ENCODE measurements at places on chromosomes 13 and 19.

GRCh38 chr13:89923736-89924135 is 1423.8 kb upstream of the MIR17HG start:
- no peak for DNase-seq

DNA sequence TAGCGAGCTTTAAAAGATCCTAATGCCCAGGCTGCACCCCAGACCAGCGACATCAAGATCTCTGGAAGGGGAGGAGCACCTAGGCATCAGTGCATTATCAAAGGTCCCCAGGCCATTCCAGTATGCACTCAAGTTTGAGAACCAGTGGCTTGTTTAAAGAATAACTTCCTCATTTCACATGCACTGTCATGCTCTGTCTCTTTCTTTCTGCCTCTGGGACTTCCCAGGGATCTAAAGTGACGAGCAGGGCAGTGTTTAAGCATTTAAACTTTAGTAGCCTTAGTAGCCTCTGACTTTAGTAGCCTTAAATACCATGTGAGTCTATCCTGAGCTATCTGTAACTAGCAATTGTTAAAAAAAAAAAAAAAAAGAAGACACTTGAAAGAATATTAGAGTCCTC is 8.9 kb upstream of the FARP1 start:
- no peak for DNase-seq

- DNase-seq = no peak
Measured at GRCh38 chr19:35559281-35559659, 4.2 kb downstream of the ATP4A start.

DNA sequence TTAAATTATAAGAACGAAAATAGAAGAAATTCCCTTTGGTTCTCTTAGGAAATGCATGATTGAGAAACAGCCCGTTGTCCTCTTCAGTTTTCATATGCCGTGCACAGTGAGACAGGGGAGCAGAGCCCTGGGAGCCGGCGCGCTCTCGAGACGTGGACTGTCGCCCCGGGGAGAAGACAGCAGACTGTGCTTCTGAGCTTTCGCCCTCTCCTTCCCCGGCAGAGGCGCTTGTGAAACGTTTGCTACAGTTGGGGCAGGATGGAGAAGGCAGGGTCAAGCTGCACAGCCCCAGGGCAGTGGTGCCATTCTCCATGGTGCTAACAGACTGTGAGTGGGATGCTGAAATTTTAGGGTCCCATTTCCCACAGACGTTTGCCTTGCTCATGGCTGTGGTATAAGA is 192.2 kb upstream of the KL start:
- no peak for DNase-seq

GRCh38 chr13:85538957-85539356 is 260.3 kb downstream of the SLITRK6 start:
- DNase-seq = no peak

- no peak for DNase-seq
Measured at GRCh38 chr13:41670873-41671443, 213.6 kb downstream of the RGCC start.

- no peak for DNase-seq
Measured at GRCh38 chr19:49447485-49448431, 3.9 kb downstream of the PIH1D1 start.

- DNase-seq = no peak
Measured at GRCh38 chr19:42099336-42099925, 23.5 kb downstream of the ZNF574 start.

DNA sequence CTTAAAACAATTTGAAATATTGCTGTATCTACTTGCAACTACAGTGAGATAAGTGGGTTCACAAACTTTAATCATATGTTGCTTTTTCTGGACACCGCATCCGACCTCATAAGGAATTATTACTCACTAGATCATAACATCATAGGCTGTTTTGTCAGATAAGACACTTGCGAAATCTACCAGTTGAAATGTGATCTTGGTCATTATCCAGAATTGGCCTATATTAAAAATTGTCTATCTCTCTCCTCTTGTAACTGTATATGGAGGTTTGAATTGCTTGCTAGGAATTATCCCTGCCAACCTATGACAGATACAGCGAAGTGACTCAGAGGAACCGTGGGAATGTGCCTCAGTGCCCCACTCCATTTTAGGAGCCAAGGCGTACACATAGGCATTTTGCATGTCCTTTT is 117.0 kb upstream of the POSTN start:
- DNase-seq = no peak

DNA sequence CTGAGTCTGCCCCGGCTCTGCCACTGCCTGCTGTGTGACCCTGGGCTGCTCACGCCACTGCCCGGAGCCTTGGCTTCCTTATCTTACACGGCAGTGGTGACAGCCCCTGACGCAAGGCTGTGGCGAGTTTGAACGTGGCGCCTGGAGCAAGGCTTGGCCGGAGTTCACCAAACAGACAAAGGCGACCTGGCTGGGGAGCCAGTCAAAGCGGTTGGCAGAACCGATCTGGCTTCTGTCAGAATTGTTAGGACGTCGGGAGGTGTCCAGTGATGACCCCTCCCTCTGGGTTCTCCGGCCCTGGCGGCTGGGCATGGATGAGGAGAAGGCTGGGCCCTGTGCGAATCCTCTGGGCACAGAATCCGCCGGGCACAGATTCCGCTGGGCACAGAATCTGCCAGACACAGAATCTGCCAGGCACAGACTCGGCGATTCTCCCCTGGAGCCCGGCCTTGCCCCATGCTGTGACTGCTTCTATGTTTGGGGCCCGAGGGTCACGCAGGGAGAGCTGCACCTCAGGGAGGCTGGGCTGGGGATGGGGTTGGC is 11.7 kb upstream of the TMEM255B start:
- DNase-seq = no peak

- DNase-seq = no peak
Measured at GRCh38 chr19:46181388-46181779, 33.3 kb downstream of the IGFL2 start.

- DNase-seq = no peak
Measured at GRCh38 chr13:26295812-26296211, 41.9 kb downstream of the CDK8 start.

- DNase-seq = no peak
Measured at GRCh38 chr13:30026093-30026492, 175.7 kb upstream of the UBL3 start.

GRCh38 chr13:44601586-44601985 is 25.5 kb upstream of the TSC22D1 start:
- no peak for DNase-seq

GRCh38 chr19:12052497-12053169 is at the start of gene ZNF878:
Gene ZNF878, minus strand, starts transcription at chr19:12052961. Its CDS starts 160 bp downstream, at chr19:12052801.
- DNase-seq = peak; percentile 19

DNA sequence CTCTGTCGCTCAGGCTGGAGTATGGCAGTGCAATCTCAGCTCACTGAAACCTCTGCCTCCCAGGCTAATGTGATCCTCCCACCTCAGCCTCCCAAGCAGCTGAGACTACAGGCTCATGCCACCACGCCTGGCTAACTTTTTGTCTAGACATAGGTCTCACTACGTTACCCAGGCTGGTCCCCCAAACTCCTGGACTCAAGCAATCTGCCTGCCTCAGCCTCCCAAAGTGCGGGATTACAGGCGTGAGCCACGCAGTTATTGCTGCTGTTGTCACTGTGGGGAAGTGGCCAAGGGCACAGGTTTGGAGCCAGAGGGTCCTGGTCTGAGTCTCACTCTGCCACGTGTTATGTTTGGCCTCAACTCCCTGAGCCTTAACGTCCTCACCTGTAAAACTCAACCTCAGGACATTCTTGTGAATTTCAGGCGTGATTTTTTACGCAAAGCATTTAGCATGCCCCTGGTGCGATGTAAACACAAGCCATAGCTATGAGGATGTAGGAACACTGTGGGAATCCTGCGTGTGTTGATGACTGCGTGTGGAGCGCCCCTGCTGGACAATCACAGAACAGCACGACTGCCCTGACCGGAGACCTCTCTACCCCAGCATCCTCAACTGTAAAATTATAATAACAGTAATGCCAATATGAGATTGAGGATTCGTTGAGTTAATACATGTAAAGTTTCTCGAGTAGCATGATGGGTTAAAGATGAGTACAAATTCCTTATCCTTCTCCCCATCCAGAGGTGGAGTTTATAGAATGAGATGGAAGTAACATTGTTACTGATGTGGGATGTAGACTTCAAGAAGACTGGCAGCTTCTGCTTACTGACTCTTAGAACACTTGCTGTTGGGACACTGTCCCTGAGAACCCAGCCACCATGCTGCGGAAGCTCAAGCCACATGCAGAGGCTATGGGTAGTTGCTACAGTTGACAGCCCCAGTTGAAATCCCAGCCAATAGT is 41.8 kb upstream of the PNMA8B start:
- peak; percentile 39 for DNase-seq

GRCh38 chr13:107553838-107554237 is 661.5 kb downstream of the LIG4 start:
- DNase-seq = no peak

- no peak for DNase-seq
Measured at GRCh38 chr13:49567491-49567890, 17.9 kb downstream of the RCBTB1 start.

GRCh38 chr19:17049711-17050280 is 23.2 kb upstream of the CPAMD8 start:
- no peak for DNase-seq

DNA sequence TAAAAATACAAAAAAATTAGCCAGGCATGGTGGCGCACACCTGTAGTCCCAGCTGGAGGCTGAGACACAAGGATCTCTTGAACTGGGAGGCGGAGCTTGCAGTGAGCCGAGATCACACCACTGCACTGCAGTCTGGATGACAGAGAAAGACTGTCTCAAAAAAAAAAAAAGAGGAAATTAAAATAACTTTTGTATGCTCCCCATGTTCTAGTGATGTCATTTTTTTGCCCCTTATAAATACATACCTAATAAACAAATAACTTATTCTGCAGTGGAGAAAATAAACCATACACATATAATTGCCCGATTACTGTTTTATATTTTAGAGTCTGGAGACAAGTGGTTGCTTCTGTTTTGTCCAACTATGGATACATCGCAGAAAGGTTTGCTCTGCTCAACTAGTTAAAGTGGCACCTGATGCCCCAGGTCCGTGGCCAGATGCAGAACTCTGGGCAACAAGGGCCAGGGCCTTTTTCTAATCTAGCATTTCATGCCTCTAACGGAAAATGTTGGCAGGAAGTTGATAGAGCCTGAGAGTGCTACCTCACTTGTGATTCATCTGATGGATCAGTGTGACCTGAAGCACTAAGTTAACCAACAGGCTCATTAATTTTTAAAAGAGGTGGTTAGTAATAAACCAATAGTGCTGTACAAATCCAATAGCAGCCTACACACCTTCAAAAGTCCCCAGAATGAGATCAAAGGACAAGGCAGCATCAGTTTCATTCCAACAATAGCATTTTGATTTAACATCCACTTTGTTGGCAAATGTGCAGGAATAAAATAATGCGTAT is 18.8 kb downstream of the UBE2L5 start:
- DNase-seq = no peak

DNA sequence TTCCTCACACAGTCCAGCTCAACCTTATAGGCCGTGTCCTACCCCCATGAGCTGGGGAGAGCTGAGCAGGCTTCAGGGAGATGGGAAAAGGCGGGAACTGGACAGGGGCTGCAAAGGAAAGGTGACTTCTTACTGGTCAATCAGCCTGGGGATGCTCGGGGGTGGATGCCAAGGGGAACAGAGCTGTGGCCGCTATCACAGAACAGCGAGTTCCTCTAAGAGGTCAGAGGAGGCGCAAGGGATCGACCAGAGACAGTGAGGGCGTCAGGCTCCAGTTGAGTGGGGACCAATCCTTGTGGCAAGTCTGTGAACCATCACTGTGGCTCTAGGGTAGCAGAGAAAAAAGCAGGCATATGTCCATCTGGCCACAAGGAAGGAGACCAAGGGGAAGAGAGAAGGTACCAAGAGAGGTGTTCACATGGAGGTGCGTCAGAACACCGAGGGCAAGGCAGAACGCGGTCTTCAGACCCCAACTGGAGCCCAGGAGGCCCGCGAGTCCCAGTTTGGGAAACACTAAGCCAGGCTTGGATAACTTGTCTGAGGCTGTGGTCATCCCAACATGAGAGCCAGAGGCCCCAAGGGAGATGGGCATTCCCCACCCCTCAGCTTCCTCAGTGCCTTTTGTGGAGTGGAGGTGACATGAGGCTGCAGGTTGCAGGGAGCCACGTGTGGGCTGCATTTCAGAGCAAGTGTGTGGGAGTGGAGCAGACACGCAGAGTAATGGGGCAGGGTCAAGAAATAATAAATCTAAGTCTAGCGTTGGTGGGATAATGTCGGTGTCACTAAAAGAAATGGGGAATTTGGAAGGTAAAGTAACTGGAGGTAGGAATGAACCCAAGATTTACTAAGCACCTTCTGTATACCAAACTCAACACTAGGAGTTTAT is 3.9 kb downstream of the F10 start:
- DNase-seq = no peak

- DNase-seq = no peak
Measured at GRCh38 chr13:29482504-29482903, 113.0 kb downstream of the SLC7A1 start.

DNA sequence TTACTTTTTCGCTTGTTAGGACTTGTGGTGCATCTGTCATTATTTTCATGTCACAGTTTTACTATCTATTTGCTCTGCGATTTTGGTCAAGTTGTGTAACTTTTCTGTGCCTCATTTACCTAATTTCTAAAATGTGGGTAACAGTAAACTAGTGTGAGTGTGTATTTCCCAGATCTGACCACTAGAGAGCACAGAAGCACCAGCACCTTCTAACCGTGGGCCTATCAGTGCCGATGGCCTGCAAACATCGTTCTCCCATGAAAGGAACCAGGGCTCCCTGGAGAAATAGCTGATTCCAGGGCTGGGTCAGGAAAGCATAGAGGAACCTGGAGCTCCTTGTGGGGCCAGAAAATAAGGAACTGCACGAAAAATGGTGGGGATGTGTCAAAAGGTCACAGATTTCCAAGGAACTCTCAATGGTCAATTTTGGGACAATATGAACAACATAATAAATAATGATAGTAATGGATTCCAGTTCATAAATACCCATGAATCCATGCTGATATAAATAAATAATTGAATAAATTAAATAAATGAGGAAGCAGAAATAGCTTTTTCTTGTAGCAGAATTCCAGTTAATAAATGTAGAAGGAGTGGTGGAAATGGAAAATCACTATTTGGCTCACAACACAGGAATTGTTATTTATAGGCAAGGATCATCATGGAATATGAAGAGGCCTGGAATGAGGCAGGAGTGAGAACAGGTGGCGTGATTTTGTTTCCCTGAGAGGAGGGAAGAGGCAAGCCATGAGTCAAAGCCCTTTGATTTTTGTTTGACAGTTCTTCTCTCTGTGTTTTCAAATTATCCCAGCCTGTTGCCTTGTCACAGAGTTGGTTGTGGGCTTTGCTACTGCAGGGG is 31.1 kb downstream of the CEACAM8 start:
- DNase-seq = no peak

GRCh38 chr13:33782631-33783030 is 35.3 kb upstream of the RFC3 start:
- no peak for DNase-seq

- DNase-seq = no peak
Measured at GRCh38 chr13:98239162-98240076, 62.4 kb upstream of the RNF113B start.

DNA sequence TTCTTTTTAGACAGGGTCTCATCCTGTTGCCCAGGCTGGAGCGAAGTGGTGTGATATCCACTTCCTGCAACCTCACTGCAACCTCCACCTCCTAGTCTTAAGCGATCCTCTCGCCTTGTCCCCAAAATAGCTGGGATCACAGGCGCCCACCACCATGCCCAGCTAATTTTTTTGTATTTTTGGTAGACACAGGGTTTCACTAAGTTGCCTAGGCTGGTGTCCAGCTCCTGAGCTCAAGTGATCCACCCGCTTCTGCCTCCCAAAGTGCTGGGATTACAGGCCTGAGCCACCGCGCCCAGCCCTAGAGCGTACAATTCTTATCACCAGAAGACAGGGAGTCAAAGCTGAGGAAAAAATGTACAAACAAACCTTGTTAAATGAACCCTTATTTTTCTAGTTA is 4.5 kb upstream of the ELOF1 start:
- no peak for DNase-seq

- peak; percentile 7 for DNase-seq
Measured at GRCh38 chr19:55809381-55810058, 22.3 kb downstream of the NLRP11 start.

All from central memory CD4-positive, alpha-beta T cell (primary cell).